BJ (cell line): ENCODE measurements at places on chromosomes 12 and 14. TPM values are rescaled to one million over a fixed set of nuclear protein-coding genes. Genes with fewer than 3 reads are reported as not detected.

DNA sequence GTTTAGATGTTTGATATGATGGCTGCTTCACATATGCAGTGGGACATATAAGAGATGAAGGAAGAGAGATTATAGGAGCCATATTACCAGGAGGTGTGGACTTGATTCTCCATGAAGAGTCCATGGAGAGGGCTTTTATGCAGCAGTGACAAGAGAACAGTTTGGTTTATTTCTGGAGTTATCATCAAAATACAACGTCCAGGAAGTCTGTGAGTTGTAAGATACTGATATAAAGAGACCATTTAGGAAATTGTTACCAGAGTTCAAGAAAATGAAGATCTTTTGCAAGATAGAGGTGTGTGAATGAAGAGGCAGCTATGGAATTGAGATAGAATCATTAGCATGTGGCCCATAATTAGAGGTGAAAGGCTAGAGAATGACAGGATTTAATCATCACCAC is 431.7 kb downstream of the NPAS3 start:
- DNase-seq = no peak

DNA sequence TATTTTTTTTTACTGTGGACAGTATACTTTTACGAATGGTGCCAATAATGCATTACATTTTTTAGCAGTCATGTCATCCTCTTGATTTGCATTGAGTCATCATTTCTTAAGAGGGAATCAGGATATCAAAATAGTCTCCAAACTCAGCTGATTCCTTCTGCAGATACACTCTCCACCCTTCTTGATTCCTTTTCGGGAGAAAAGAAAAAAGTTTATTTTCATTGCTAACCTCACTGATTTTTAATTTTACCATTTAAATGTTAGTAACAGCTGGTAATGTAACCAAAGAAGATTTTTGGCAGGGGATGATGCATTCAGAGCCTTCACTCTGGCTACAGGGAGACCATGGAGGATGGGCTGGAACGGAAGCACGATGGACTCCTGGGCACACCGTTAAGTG is 47.5 kb downstream of the MRPL42 start:
- peak; percentile 13 for DNase-seq

GRCh38 chr12:123958462-123958861 is 14.2 kb downstream of the CCDC92 start:
- DNase-seq = no peak

DNA sequence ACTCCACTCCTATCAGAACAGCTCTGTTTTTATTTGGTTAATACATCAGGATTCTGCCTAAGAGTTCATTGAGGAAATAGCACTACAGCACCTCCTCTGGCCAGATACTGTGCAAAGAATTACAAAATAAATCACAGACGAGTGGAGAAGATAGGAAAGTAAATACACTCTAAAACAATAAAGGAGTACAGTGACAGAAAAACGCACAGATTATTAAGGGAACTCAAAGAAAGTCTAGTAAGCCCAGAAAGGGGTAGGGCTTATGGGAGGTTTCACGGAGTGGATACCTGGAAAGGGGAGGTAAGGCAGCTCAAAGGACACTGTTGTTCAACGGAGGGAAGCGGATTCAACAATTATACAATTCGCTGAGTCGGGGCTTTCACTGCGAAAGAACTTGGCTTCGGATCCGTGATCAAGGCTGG is 5.5 kb downstream of the OR10AD1 start:
- no peak for DNase-seq

GRCh38 chr12:132675757-132676432 is 11.2 kb downstream of the POLE start:
- no peak for DNase-seq

DNA sequence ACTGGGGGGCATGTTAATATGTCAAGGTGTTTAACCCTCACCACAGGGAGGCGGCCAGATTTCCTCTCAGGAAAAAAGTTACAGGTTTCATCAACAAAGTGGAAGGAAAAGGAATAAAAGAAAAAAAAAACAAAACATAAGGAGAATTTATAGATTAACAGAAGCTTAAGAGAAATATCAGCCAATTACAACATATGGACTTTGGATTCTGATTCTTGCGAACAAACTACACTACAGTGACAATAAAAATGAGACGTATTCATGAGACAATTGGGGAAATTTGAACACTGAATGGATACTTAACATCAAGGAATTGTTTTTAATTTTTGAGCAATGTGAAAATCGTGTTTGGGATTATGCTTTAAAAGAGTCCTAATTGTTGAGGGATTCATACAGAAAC is 60.4 kb downstream of the CALM1 start:
- no peak for DNase-seq

DNA sequence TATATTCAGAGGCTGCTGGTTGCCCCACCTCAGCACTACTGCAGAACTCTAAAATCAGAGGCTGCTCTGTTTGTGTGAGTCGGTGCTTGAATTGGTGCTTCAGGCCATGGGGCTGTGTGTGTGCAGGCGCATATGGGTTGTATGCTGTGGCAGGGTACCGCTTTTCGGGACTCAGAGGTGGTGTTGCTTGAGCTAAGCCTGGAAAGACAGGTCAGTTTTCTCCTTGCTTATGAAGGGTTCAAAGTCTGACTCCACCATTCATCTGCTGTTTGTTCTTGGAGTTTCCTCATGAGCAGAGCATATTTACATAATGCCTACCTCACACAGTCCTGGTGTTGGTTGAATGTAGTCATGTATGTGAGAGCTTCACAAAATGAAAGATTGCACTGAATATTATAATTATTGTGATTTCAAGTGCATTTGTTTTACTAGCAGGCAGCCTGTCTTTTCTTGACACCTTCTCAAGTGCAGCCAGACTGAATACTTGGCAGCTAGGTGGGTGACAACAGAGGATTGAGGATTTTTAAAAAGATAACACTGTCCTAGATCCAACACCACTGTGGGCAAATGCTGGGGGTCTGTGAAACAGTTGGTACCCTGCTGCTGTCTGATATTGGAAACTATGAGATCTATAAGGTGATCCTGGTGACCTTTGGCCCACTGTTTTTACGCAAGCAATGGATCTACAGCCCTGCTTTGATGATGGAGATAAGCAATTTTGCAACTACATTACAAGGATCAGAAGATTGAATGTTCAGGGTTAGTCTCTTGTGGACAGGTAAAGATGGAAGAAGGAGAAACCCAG is 1.0 kb upstream of the ANG start:
- DNase-seq = no peak

PLCZ1 gene
- polyA plus RNA-seq = not detected in 2 replicates

- no peak for DNase-seq
Observed at GRCh38 chr14:83611491-83611890, 1918.5 kb upstream of the FLRT2 start.

KRT86 gene
- polyA plus RNA-seq = 1.5 and 2.5 TPM in 2 replicates

- no peak for DNase-seq
Observed at GRCh38 chr12:106740818-106741217, 33.7 kb upstream of the RIC8B start.

DNA sequence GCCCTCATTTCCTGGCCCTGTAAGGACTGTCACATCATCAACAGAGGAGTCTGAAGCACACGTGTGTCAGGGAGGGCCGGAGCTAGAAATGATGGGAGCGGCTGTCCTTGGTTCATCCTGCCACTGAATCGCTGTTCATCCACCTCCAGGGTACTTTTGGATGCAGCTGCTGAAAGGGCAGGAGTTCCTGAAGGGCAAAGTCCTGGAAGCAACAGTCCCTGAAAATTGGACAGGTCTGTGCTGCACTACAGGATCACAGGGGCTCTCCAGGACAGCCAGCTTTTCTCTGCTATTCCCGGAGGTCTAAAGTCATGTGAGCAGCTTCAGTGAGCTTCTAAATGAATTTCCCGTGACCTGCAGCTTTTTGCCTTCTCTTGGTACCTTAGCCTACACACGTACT is 17.7 kb downstream of the POU6F1 start:
- DNase-seq = no peak

DNA sequence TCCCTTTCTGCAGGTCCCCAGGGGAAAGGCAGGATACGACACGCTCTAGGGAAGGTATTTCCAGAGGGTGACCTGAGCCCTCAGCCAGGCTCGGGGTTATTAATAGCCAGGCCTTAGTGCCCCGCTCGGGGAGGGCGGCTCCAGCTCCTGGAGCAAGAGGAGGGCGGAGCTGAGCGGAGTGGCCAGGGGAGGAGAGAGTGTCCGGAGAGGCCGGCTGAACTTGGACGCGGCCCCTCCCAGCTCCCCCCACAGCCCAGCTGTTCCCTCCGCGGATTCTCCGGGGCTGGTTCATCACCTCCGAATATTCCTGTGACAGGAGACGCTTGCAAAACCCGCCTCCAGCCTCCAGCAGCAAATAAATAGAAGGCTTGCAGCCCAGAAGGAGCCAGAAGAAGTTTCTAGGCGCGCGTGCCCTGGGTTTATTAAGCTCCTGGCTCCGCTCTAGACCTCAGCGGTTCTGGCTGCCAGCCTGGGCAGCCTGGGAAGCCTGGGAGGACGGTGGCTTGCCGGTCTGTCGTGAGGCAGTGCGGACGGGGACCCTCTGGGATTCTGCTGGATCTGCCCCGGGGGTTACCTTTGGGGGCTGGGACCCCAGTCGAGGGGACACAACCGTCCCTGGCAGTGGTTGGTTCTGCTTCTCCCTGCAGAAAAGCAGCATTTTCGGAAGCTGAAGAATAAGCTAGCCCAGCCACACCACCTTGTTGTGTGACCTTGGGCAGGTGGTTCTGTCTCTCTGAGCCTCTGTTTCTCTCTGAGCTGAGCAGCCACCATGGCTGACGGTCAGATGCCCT is at the start of gene HSPB8:
Gene HSPB8, plus strand, starts transcription at position 388 of the 791 bp plus-strand sequence. Its CDS starts 382 bp downstream, at position 770.
- peak; percentile 71 for DNase-seq

- DNase-seq = no peak
Observed at GRCh38 chr12:47862881-47863280, 41.9 kb downstream of the VDR start.

- no peak for DNase-seq
Observed at GRCh38 chr12:26233631-26234030, 38.3 kb downstream of the SSPN start.

DNA sequence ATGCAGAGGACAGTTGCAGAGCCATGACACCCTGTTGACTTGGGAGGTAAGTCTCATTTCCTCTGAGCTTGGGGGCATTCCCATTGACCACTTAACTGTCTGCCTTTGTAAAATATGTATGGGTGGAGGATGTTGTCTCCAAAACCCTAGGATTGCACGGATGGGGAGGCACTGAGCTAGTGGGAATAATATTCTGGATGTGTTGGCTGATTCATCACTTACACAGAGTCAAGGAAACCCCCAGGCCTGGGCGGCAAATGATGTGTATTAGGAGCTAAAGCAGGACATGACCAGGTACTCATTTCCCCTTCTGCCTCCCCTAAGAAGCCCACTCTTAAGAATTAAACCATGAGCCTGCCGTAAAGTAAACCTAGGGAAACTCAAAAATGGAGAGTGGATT is 319.4 kb downstream of the VRK1 start:
- no peak for DNase-seq

FIGNL2 gene
- polyA plus RNA-seq = 0.01 TPM in 1 of 2 replicates, not detected in the other

CLEC2D gene
- polyA plus RNA-seq = 1.7 and 3.6 TPM in 2 replicates

GRCh38 chr14:21612324-21612723 is 22.4 kb downstream of the OR10G2 start:
- DNase-seq = no peak

TMEM229B gene
- 0.25 and 0.37 TPM in 2 replicates for polyA plus RNA-seq

DNA sequence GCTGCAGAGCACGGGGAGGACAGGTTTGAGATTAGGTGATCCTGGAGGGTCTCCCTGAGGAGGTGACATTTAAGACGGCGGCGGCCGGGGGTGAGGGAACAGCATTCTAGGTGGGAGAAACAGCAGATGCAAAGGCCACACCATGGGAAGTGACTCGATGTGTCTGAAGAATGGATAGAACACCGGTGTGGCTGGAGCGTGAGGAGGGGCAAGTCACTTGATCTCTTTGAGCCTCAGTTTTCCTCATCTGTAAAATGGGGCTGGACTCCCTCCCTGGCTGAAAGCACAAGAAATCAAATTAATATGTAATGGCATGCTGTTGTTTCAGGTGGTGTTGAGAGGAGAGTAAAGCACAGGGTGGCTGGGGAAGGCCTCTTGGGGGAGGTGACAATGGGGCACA is 10.0 kb upstream of the NCOR2 start:
- DNase-seq = no peak

DNA sequence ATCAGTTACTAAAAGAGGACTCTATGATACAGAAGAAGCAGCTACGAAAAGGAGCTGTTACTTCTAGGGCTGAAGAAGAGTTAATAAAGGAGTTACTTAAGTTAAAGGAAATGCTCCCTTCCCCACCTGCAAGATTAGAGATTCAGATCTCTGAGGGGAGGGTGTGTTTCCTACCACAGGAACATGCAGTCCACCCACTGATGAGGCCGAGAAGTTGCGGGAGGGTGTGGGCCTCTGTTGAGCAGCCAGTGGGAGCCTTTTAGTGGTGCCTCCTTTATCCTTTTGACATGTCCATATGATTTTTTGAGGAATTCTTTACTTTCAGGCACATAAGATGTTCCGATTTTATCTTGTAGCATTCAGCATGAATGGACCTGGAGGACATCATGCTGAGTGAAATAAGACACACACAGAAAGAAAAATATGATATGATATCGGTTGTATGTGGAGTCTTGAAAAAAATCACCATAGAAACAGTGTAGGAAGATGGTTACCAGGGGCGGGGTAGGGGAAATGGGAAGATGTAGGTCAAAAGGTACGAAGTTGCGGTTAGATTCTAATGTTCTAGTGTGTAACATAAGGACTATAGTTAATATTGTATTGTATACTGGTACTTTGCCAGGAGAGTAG is 4.4 kb upstream of the M6PR start:
- DNase-seq = no peak

DNA sequence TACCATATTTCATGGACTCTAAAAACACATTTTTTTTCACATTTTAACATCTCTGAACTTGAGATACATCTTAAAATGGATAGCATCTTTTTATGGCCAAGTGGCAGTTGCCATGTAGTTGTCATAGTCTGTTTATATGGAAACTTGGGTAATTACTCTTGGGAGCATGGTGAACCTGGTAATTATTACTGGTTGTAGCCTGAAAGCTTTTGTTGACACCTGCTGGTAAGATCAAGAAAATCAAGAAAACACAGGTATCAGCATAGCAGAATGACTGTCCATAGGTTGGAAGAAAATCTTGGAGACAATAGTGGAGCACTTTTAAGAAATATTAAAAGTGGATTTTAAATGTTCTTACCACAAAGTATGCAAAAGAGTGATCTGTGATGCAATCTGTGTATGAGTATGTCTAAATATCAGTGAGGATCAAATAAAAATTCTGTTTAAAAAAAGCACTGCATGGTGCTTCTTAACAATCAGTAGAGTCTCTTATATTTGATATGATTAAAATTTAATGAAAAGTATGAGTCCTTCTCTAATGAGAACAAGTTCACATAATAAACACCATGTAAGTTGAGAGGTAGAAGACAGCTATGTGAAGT is 44.2 kb downstream of the TTC8 start:
- no peak for DNase-seq
